ENCODE measurements at places on chromosomes 2 and 18.

GRCh38 chr18:63882333-63883141, 5.0 kb upstream of the SERPINB2 start:
- no peak for DNase-seq

GRCh38 chr18:9612977-9613376, 1.4 kb downstream of the PPP4R1 start:
- no peak for DNase-seq

GRCh38 chr2:36658277-36658748, 38.2 kb upstream of the VIT start:
- DNase-seq: no peak

GRCh38 chr2:207704671-207705070, 6.8 kb upstream of the CCNYL1 start:
- no peak for DNase-seq

DNA sequence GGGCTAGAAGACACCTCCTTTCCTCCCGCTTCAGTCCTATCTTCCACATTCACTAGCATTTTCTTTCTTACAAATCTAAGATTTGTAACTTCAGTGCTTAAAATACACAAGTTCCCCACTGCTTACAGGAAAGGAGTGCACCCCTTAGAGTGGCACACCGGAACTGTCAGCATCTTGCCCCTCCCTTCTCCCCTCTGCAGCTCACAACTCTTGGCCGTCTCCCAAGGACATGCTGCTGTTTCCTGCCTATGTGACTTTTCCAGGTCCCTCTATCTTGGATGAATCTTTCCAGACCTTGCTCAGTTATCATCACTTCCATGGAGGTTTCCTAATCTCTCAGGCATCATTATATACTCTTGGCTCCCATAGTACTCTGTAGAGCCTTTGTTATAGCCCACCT, 334.8 kb downstream of the CELF4 start:
- DNase-seq: no peak

GRCh38 chr2:161703863-161704262, 79.6 kb downstream of the SLC4A10 start:
- no peak for DNase-seq

GRCh38 chr2:159890551-159891266, 92.7 kb upstream of the CD302 start:
- DNase-seq: no peak

DNA sequence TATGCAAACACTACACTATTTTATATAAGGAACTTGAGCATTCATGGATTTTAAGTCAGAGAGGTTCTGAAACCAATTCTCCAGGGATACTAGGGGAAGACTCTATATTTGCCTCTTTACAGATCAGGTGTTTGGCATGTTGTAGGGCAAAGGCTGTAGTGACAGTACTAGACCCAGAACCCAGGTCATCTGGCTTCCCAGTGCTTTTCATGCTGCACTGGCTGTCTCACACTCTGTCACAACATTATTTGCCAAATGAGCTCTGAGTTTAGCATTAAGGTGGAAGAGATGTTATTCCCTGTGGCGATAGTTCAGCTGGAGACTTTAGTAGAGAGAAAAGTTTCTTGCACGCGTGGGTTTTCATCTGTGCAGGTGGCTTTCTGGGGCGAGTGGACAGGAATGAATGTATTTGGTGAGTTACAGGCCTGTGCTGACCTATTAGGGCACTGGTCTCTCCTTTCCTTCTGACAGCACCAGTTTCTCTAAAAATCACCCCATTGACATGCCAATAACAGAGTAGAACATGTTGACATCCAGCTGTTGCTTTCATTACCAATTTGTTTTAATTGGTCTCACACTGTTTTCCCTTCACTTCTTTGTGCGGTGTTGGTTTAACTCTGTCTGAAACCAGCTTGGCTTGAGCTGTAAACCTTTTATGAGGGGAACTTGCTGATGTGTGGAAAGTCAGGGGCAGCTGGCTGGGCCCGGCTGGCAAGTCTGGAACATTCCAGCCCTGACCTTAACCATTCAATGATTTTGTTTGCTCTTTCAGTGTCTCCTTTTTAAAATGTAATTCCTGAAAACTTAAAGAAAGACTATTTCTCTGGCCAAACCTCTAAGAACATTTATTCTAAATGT, 643.0 kb upstream of the FAM98A start:
- no peak for DNase-seq

- no peak for DNase-seq
Measured at GRCh38 chr2:20595439-20596192, 55.3 kb downstream of the HS1BP3 start.

GRCh38 chr18:50240080-50240563, 26.2 kb downstream of the CFAP53 start:
- DNase-seq: no peak

DNA sequence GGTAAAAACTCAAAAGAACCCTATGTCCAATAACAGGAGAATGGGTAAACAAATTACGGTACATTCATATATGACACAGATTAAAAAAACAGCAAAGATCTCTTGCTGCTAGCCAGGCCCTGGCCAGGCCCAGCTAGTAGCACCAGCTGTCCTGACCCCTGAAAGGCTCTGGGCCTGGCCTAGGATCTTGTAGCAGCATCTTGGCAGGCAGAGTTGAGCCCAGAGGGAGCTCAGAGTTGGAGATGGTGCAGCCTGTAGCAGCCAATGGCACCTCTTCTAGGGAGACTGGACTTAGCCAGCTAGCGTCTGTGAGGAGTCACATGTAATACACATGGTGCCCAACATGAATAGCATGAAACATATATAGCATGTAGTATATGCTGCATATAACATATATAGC, 69.1 kb downstream of the HS6ST1 start:
- no peak for DNase-seq

GRCh38 chr2:56456791-56457190, 273.0 kb downstream of the CCDC85A start:
- DNase-seq: no peak

GRCh38 chr2:109481599-109481998, 132.2 kb downstream of the SEPTIN10 start:
- DNase-seq: no peak

DNA sequence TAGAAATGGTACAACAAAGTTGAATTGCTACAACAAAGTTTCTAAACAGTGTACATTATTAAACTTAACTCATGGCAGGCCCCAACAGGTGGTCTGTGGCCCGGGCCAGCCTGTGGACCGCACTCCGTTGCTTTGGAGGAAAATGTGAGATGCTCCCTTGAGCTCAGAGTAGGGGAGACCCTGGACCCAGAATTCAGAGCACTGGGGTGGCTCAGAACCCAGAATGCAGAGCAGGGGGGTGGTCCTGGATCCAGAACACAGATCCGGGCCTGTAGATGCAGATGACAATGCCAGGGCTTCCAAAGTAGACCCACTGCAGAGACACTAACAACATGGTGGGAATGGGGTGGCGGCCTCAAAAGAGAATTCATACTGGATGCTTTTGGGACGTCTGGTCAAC, 311.0 kb downstream of the NDUFA10 start:
- DNase-seq: no peak

- DNase-seq: no peak
Measured at GRCh38 chr18:55189972-55190371, 230.7 kb upstream of the CCDC68 start.

DNA sequence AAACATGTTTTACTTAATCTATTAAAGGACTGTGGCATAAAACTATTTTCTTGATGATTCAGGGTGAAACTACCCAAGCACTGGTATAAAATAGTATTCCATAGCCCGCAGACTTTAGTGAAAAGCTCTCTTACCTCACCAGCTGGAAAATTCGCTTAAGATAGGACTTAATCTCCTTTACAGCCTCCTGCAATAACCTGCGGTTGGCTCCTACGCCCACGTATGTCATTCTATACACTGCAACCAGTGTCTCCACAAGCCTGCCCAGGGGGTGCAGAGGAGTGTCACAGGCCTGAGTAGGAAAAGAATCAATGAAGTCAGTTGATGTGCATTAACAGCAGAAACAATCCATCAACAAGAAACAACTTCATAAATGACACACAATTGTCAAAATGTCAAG, 11.3 kb upstream of the MPP4 start:
- no peak for DNase-seq
